Putamen (tissue), 1 donor: ENCODE measurements at places on chromosomes 3 and 15.

GRCh38 chr3:14884665-14885064 is 62.7 kb upstream of the NR2C2 start:
- DNase-seq, result no peak

- DNase-seq, result no peak
Observed at GRCh38 chr3:46378426-46378942, 7.7 kb downstream of the CCR5 start.

- no peak for DNase-seq
Observed at GRCh38 chr3:10251006-10251405, 2.7 kb downstream of the TATDN2 start.

- no peak for DNase-seq
Observed at GRCh38 chr3:189122526-189123205, 49.1 kb upstream of the TPRG1 start.

GRCh38 chr15:49675041-49675440 is 54.2 kb downstream of the DTWD1 start:
- DNase-seq, result no peak

DNA sequence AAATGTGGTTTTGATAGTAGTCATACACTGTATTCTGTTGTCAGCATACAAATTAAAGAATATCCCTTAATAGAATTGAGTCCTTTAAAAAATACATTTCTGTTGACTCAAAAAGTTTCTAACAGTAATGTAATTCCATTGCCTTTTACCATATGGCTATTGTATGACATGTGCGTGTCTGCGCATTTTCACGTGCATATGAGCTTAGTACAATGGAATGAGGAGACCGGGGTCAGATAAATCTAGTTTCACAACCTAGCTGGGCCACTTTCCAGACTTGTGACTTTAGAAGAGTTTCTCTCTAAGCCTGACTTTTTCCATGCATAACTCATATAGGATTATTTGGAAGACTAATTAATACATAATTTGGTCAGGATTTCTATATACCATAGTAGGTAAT is 38.7 kb downstream of the ZBTB38 start:
- DNase-seq, result no peak

GRCh38 chr3:119937229-119937628 is 155.3 kb downstream of the NR1I2 start:
- no peak for DNase-seq

GRCh38 chr3:140530603-140531002 is 147.3 kb upstream of the TRIM42 start:
- no peak for DNase-seq

- DNase-seq, result no peak
Observed at GRCh38 chr3:65776494-65776893, 262.2 kb downstream of the MAGI1 start.

DNA sequence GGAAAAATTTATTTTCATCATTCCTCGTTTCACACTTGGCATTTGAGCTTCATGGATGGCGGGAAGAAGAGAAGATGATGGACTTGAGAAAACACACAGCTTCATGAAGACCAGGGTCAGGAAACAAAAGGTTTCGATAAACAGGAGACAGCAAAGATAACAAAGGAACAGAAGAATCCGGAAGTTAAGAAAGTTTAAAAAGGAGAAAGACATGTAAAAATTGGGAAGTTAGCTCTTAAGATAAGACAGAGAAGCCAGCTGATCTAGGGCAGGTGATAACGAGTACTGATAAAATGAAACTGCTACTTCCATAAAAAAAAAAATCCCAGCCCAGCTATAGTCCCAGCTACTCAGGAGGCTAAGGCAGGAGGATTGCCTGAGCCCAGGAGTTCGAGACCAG is 23.9 kb downstream of the IL5RA start:
- DNase-seq, result no peak

GRCh38 chr15:38516626-38517025 is 48.0 kb downstream of the RASGRP1 start:
- no peak for DNase-seq
